ENCODE measurements at places on chromosomes 3 and 15.

DNA sequence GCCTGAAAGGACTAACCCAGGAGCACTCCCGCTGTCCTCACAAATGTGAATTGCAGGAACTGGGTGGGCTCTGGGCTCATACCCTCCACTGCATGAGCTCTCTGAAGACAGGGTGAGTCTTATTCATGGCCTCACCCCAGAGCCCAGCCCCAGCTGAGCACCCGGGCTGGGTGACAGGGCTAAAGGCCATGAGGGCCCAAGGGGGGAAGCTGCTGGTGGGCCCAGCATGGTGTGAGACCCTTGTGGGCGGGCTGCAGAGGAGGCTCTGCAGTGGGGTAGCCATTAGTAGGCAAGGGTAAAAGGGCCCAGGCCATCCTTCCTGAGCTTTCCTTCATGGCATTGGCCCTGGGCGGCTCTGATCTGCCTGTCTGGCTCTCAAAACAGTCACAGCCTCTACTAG is 30.3 kb downstream of the SRPRB start:
- no peak for DNase-seq

GRCh38 chr3:83873550-83873949 is 1085.2 kb upstream of the CADM2 start:
- peak; percentile 81 for DNase-seq

GRCh38 chr15:96035635-96036034 is 294.9 kb upstream of the NR2F2 start:
- DNase-seq, result no peak

GRCh38 chr3:89402051-89402450 is 294.6 kb downstream of the EPHA3 start:
- no peak for DNase-seq

GRCh38 chr3:129045675-129046036 is 14.9 kb upstream of the GP9 start:
- peak; percentile 23 for DNase-seq

DNA sequence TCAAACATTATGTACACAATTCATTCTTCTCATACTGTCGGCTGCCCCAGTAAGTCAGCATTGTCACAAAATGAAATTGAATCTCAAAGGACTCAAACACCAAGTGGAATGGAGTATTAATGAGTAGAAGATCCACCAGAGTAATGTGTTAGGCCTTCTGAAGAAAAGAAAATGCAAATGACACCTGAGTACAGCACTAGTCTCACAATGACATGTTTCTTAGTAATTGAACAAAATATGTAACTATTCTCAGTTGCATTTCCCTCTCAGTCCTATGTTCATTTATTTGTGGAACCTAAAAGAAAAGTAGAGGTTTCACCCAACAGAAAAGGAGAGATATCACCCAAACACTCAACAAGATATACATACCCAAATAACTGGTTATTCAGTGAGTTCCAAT is 283.9 kb upstream of the THBS1 start:
- no peak for DNase-seq

- no peak for DNase-seq
Measured at GRCh38 chr3:13543253-13543652, 5.7 kb upstream of the FBLN2 start.

DNA sequence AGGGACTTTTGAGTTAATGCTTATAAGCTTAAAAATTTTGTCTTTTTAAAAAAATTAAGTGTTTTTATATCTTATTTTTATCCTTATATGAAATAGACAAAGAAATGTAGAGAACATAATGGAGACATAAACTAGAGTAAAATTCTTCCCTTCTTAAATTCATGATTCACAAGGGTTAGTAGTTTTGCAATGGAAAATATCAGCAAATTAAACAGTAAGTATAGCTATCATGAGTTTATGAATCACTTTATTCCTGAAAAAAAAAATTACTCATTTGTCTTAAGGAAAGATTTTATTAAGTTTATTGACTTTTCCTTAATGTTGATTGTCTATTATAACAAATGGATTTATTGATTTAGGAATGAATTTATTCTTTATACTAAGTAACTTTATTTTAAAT is 4.3 kb downstream of the ATP6V1A start:
- DNase-seq, result no peak

All from MM.1S (cell line).